H9 (cell line): ENCODE measurements at places on chromosomes 3 and 15. TPM values are rescaled to one million over a fixed set of nuclear protein-coding genes. Genes with fewer than 3 reads are reported as not detected.

DNA sequence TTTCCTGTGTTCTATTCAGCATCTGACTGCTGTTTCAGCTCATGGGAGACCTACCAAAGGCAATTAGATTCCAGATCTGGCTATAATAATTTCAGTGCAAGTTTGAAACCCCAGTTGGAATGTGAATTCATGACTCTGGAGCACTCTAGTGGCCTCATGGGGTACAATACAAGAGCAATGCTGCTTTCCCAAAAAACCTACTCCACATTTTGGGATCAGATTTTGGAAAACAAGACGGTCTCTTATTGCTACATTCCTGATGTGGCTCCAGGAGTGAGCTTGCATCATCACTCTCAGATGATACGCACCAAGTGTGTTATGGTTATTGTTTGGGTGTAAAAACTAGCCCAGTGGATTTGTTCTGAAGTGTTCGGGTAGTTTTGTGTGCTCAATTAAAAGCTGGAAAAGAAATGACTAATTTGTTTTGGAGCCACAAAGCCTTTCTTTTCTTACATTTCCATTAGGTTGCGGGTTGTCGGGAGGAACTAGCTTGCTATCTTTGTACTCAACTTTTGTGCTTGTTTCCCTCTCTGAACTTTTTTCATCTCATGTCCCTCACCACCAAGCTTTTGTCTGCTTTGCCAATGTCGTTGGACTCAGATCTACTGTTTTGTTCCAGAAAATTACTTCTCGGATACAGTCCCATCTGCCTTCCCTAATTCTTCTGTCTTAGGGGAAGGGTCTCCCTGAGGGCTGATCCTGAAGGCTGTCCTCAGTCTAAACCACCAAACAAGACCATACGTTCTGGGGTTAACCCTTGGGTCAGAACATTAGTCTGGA lies 272.1 kb downstream of the BBX start:
- no peak for DNase-seq

DNA sequence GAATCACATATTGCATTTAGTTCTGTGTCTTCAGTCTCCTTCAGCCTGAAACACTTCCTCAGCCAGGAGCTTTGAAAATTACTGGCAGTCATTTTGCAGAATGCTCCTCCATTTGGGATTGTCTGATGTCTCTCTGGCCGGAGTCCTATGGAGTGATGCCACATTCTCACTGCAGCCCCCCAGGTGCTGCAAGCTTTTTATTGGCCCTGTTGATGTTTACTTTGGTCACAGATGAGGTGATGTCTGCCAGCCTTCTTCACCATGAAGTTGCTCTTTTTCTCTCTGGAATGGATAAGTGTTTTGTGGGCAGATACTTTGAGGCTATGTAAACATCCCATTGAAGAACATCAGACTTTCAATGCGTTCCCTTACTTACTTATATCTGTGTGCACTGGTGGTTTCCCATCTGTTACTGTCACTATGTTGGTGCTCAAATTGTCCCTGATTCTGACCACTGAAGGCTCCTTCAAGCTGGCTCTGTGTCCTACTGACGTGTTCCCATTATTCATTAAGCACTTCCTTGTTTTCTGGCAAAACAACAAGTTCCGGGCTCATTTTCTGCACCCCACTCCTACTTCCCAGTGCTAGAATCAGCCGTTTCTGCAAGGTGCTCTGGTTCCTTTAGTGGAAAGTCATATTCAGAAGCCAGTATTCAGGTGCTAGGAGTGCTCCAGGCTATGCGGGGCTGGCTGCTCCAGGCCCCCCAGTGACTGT lies 1.4 kb upstream of the CLEC3B start:
- no peak for DNase-seq

The GOLGA6B gene
- total RNA-seq = 0.33 and 0.75 TPM in 2 replicates

The CYFIP1 gene
- total RNA-seq = 67.5 and 71.2 TPM in 2 replicates

DNA sequence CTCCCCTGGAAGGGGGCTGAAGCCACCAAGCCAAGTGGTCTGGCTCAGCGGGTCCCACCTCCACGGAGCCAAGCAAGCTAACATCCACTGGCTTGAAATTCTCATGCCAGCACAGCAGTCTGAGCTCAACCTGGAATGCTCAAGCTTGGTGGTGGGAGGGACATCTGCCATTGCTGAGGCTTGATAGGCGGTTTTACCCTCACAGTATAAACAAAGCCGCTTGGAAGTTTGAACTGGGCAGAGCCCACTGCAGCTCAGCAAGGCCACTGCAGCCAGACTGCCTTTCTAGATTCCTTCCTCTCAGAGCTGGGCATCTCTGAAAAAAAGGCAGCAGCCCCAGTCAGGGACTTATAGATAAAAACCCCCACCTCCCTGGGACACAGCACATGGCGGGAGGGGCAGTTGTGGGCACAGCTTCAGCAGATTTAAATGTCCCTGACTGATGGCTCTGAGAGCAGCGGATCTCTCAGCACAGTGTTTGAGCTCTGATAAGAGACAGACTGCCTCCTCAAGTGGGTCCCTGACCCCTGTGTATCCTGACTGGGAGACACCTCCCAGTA lies 23.2 kb upstream of the IGSF10 start:
- peak; percentile 46 for DNase-seq

GRCh38 chr3:71672807-71673206 lies 52.4 kb downstream of the EIF4E3 start:
- no peak for DNase-seq

The CHRNB4 gene
- 1.9 TPM in 2 replicates for total RNA-seq

The SNTN gene
- not detected in 2 replicates for total RNA-seq

DNA sequence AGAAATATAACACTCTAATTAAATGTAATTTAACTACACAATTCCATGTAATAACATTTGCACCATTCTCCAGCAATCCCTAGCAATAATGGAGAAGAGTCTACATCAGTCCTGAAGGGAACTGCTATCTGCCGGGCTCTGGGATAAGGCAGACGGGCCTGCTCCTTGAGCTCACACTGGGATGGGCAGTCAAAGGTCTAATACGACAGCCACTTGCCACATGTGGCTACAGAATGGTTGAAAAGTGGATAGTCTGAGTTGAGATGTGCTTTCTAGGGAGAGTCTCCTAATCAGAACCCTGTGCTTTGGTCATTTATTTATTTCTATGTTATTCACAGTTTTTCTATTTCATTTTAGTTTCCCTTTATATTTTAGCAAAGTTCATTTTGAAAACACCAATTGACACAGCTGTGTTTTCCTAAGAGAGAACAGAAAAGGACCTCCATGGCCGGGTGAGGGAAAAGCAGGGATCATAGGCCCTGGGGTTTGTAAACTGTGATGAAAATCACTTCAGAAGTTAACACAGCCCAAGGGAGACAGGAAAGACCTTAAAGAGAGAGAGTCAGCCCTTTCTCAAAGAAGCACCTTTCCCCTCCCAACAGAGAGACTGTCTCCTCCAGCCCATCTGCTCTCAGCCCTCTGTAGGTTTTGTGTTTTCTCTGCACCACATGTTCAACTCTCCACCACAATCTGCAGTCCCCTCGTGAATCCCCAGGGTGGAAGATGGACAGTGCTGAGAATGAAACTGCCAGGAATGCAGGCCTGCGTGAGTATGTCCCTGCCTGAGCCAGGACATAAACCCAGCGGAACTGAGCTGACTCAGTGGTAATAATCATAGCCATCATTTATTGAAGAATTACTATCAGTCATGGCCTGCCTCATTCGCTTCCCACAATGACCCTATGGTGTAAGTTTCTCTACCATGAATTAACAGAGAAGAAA lies 11.6 kb downstream of the FSIP1 start:
- DNase-seq = no peak

- DNase-seq = no peak
These were observed 103.7 kb downstream of the MYH15 start for GRCh38 chr3:108406661-108407206.

DNA sequence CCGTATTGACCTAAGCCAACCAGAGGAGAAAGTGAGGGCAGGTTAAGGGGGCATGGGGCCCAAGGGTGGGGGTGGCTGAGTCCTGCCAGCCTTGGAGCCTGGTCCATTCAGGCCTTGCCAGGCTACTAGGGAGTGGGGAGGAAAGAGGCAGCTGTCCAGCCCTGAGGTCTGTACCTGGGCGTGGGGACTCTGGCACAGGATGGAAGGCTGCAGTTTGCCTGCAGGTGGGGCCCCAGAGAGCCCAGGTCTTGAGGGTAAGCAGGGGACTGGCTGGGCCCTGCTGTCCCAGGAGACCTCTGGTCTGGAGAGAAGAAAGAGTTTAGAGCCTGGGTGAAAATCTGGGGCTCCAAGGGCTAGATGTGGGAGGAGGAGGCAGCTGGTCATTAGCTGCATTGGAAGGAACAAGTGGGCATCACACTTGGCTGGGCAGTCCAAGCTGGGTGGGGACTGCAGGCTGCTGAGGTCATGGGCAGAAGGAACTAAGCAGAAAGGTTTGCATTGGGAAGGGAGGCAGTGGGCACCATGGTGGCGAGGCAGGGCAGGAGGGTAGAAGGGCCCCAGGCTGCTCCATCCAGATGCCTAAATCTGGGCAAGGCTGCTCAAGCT lies 108.4 kb downstream of the OXNAD1 start:
- no peak for DNase-seq

The SEMA3B gene
- 4.4 and 6.4 TPM in 2 replicates for total RNA-seq

The GRM7 gene
- total RNA-seq = 0.28 and 0.70 TPM in 2 replicates

GRCh38 chr15:59501597-59501996 lies 63.6 kb downstream of the FAM81A start:
- DNase-seq = peak; percentile 66

DNA sequence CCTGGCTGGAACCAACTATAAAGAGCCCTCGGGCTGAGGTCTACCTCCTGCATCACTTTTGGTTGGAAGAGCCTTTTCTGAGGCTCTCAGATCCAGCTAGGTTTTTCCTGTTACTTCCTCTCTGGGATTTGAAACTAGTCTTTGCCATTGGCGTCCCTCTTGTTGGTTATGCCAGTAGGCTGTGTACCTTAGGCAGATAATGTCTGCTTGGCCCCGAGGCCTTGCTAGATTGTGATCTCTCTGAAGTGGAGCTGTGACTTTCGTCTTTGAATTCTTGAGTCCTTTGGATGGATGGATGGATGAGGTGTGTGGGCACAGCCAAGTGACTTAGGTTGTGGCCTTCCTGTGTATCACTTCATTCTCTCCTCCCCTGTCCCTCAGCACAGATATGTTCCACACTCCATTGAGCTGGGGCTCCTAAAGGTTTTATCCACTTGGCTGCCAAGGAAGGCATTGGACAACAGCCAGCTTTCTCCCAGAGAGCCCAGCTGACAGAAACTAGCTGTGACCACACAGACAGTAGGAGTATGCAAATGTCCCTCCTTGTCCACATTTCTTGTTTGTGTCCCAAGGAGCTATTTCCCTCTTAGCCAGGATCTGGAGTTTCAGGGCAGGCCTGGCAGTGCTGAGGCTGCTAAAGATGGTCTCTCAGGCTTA lies 7.9 kb upstream of the DNAJC17 start:
- no peak for DNase-seq
